CD4-positive, alpha-beta T cell treated with Interleukin-1 beta for 1 hour (primary cell): ENCODE measurements at places on chromosomes 6 and 20.

DNA sequence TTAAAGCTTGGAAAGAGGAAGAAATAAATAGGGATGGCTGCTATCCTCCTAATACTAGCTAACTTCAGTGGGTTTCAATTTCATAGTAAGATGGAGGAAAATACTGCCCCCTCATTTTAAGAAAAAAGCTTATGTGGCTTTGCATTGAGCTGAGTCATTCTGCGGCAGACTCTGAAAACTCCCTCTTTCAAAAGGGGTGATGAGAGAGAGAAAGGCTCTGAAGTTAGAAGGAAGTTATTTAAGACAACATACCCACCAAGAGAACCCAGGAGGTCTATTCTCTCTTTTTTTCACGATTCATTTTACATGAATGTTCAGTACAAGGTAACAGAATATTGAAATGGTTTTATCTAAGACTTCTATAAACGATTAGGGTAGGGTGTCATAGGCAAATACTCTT lies 4.5 kb downstream of the PRDM13 start:
- DNase-seq: no peak

DNA sequence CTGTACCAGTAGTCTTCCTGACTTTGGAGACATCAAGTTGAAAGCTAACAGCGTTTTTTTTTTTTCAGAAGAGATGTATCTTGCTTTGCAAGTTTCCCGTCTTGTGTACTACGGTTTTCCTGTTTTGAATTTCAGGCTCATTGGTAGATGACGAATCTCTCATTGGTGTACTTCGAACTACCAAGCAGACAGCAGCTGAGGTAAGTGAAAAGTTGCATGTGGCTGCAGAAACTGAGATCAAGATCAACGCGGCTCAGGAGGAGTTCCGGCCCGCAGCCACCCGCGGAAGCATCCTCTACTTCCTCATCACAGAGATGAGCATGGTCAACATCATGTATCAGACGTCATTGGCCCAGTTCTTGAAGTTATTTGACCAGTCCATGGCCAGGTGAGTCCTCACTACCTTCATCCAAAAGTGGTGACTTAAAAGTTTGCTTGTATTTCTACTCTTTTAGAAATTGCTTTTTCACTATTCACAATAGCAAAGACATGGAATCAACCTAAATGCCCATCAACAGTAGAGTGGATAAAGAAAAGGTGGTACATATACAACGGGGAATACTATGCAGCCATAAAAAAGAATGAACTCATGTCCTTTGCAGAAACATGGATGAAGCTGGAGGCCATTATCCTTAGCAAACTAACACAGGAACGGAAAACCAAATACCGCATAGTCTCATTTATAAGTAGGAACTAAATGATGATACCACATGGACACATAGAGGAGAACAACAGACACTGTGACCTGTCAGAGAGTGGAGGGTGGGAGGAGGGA lies 110.6 kb upstream of the GLP1R start:
- no peak for DNase-seq

GRCh38 chr20:44967207-44967807 lies 995 bp downstream of the STK4 start:
- DNase-seq: peak; percentile 69

GRCh38 chr6:2843138-2843740 lies 1.6 kb upstream of the SERPINB1 start:
- no peak for DNase-seq

DNA sequence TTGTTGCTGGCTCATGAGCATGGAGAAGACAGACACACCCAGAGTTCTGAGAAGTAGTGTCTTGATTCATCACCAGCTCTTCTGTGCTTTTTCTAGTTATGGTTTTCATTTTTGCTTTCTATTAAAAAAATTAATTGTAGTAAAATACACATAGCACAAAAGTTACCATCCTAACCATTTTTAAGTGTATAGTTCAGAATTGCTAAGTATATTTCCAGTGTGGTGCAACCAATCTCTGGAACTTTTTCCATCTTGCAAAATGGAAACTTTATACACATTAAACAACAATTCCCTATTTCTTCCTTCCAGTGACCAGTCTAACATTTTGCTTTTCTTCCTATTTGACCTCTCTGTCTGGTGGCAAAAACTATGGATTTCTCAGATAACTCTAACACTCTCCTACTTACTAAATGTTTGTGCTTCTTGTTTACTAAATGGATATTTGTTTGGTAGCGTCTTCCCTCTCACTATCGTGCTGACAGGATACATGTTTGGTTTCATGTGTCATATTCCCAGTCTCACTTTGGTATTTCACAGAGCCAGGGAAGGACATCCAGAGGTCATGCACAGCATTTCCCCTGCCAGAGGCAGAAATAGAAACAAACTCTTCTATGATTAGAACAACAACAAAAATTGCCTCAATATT lies 40.6 kb downstream of the TXLNB start:
- DNase-seq: no peak

GRCh38 chr6:40386200-40386599 lies 201.0 kb downstream of the LRFN2 start:
- no peak for DNase-seq

- DNase-seq: no peak
These were observed 134.1 kb downstream of the RFPL4B start for GRCh38 chr6:112481211-112481610.

GRCh38 chr6:161151660-161152526 lies 122.0 kb downstream of the AGPAT4 start:
- no peak for DNase-seq

- DNase-seq: peak; percentile 75
These were observed 5.6 kb downstream of the SRSF3 start for GRCh38 chr6:36599791-36600209.
